ENCODE measurements at places on chromosomes 1 and 21.

GRCh38 chr1:189616893-189617292, 860.8 kb downstream of the BRINP3 start:
- DNase-seq = peak; percentile 68

DNA sequence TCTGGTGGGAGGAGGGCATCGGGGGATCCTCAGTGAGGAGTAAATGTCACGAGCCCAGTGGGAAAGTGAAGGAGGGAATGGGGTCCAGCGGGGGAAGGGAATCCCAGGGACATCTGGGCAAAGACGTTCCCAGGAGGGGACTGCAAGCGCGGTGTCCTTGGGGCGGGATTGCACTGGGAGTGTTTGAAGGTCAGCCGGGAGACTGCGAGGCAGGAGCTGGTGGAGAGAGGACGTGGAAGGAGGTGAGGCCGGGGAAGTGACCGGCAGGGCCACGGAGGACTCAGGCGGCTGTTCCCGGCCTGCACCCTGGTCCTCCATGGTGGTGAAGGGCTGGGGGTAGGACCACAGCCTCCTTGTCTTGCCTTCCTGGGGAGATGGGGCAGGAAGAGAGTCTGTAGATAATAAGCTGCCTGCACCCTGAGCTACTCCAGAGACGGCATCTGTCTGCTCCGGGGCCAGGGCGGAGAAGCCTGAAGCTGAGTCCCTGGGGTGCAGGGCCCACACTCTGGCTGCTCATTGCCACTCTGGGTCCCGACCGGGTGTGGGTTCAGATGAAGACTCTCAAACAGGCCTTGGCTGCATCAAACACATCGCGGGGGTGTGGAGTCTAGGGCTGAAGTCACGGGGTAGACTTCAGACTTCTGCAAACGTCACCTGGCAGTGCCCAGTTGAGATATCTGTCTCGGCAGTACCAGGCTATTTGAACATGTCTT, 264.8 kb downstream of the CAMTA1 start:
- no peak for DNase-seq

- no peak for DNase-seq
These were observed 17.1 kb upstream of the PINK1 start for GRCh38 chr1:20615946-20616846.

DNA sequence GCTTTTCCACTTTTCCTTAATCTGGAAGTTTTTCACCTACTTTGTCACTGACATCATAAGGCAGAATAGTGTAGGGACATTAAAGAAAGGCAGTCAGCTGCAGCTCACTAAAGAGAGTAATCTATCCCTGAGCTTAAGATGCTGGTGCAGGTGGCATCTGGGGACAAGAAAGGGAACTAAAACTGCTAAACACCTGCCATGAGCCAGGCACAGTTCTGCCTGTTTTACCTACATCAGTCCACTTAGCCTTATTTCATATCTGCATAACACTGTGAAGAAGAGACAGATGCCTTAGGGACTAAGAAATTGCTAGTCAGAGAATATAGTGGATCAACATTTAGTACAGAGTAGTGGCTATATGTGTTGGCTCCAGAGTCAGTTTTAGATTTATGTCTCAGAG, 88.1 kb downstream of the GPATCH2 start:
- DNase-seq = no peak

GRCh38 chr21:32475162-32475812, 62.8 kb downstream of the EVA1C start:
- no peak for DNase-seq

- peak; percentile 99 for DNase-seq
These were observed at the start of gene PRMT2 for GRCh38 chr21:46635324-46636180. Gene PRMT2, plus strand, starts transcription at chr21:46635674. Its CDS starts 1,278 bp downstream, at chr21:46636952.

- no peak for DNase-seq
These were observed 233.0 kb upstream of the RAB4A start for GRCh38 chr1:229037806-229038405.

DNA sequence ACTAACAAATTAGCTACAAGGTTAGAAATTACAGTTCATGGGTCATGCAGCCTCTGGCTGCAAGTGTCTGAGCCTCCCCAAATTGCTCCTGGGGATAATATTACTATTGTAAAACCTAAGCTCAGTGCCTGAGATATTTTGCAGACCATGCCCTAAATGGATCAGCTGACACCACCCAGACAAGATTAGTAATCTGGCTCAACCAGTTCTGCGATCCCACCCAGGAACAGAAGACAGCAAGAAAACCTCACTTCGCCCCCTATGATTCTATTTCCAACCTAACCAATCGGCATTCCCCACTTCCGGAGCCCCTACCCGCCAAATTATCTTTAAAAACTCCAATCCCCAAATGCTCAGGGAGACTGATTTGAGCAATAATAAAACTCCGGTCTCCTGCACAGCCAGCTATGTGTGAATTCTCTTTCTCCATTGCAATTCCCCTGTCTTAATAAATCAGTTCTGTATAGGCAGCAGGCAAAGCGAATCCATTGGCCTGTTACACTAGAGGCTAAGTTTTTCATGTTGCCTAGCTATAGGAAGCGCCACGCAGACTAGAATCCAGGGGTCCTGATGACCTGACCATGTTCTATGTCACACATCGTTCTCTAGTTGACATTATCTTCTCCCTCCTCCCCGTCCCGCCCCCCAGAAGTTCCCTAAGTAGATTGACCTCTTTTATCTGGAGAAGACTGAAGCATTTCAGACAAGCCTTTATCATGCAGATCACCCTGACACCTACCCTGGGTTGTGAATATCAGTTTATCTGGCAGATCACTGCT, 22.4 kb upstream of the ZFYVE9 start:
- DNase-seq = no peak

- no peak for DNase-seq
These were observed 75.2 kb downstream of the TRABD2B start for GRCh38 chr1:47921935-47922415.

All from urothelium cell line (cell line).